ENCODE measurements at places on chromosomes 4 and X.

DNA sequence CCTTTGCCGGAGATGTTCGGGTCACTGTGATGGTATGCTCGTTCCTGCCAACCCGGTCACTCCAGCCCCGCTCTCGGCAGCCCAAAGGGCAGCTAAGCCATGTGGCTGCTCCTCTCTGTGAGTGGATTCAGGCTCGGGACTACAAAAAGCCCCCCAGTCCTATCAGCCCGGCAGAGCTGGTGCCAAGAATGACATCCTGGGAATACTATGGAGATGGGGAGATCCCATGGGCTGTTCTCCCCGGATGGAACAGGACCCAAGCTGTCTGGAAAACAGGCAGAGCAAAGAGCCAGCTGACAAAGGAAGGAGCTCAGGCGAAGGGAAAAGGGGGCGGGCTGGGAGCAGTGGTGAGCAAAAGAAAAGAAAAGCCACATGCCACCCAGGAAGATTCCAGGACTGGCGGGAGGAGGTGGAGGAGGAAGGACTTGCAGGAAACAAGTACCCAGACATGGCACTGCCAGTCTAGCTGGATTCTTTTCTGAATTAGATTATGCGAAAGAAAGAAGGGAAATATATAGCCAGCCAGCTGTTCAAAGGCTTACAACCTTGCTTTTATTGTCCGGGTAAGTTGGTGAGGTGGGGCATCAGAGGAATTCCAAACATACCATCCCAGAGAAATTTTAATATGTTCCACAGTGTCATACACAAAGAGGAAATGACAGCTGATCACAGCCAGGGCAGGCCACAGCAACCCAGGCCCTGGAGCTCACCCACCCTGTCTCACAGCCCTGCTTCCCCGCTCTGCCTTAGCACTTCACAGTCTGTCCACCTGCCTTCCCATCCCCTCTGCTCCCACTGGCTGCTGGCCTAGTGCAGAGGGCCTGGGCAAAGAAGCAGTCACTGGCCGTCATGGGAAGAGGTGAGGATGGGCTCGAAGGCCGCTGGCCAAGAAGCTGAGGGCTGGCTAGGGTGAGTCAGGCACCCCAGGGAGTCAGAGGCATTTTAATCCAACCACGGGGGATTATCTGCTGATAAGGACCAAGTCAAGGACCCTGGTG lies 3.4 kb downstream of the NDP start:
- DNase-seq: peak; percentile 1

GRCh38 chr4:175762582-175762981 lies 49.5 kb downstream of the GPM6A start:
- DNase-seq: no peak

- DNase-seq: no peak
These were observed 34.7 kb upstream of the PRKX start for GRCh38 chrX:3748052-3748559.

DNA sequence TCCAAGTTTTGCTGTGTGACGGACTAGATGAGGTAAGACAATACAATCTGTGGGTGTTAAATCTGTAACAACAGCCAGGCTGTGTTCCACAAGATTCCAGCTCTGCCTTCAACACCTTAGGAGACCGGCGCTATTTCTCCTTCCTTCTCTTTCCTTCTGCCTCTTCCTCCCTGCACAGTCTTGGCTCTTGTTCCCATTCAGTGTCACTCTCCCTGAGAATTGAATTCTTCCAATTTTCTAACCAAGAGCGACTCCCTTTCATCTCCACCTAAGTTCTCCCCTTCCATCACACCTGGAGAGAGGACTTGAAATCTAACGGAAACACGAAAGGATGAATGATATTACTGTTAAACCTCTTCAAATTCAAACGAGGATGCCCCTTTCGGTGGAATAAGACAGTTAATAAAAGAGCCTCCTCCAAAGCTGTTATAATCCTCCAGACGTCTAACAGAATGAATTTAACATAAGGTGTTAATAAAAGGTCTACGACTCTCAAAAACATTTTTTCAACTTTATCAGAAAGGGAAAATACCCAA lies 2.7 kb downstream of the EPHA5 start:
- DNase-seq: no peak

- DNase-seq: no peak
These were observed 64.8 kb downstream of the NCAPG start for GRCh38 chr4:17875402-17876070.

GRCh38 chr4:15186149-15186548 lies 183.9 kb downstream of the CPEB2 start:
- no peak for DNase-seq

GRCh38 chr4:112099701-112100297 lies 45.5 kb upstream of the FAM241A start:
- DNase-seq: no peak

- no peak for DNase-seq
These were observed 25.0 kb downstream of the UTP14A start for GRCh38 chrX:129930941-129931410.

GRCh38 chr4:151671541-151672059 lies 89.2 kb downstream of the GATB start:
- DNase-seq: no peak

- no peak for DNase-seq
These were observed 274.3 kb upstream of the IL1RAPL1 start for GRCh38 chrX:28312965-28313364.

- DNase-seq: peak; percentile 47
These were observed 5.8 kb upstream of the TMEM31 start for GRCh38 chrX:103704863-103705262.

DNA sequence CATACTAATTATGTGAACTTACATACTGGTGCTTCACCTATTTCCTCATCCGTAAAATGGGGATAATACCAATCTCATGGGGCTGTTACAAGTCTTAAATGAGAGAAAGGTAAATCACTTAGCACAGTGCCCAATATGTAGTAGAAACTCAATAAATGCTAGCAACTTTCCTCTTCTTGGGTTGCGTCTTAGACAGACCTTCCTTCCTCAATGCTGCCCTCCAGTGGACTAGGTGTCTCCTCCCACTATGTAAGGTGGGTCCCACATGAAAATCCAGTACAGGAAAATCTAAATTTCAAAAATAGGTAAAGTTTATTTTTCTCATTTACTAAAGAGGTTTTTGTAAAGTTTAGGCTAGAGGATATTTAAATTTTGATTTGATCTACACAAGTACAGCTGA lies 20.6 kb downstream of the ZDHHC9 start:
- no peak for DNase-seq

GRCh38 chr4:67743194-67743593 lies 11.0 kb downstream of the GNRHR start:
- DNase-seq: no peak

DNA sequence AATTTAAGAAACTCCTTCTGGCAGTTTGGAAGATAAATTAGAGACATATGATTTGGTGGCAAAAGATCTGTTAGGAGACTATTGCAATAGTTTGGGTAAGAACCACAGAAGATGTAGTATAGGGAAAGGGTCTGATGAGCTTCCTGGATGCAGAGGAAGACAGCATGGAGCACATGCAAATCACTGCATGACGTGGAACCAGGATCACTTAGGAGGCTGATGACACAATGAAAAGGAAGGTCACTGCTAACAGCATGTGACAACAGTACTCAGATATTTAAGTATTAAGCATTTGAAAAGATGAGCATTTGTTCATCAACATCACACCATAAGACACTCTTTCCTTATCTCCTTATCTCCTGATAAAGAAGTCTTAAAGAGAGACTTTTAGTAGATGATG lies 167.8 kb upstream of the LDB2 start:
- DNase-seq: no peak

DNA sequence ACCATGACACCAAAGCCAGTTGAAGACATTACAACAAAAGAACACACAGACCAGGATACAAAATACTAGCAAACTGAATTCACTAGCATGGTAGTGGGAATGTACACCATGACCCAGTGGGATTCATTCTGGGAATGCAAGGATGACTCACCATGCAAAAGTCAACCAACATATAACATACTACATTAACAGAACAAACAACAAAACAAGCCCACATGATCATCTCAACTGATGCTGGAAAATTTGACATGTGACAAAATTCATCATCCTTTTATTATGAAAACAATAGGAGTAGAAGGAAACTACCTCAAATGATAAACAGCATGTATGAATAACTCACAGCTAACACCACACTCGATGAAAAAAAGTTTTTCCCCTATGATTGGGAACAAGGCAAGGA lies 190.2 kb downstream of the DCLK2 start:
- no peak for DNase-seq

DNA sequence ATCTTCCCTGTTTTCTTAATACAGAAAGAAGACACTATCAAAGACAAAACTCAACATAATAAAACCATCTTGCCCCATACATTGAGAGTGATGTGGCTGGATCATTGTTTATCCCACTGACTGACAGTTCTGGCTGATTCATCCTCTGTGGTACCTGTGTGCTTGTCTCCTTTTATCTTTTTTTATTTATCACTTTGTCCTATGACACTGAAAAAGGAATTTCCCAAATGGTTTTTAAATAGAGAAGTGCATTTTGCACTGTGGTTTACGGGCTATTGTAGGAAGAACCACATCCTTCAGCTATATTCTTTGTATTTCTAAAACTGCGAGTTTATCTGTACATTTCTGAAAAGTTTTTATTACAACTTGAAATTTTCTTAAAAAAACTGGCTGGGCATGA lies 15.0 kb downstream of the TTC29 start:
- DNase-seq: no peak

All from amygdala (tissue), 56 donors.